T-cell (primary cell): ENCODE measurements at places on chromosomes 6 and 20. TPM values are rescaled to one million over a fixed set of nuclear protein-coding genes. Genes with fewer than 3 reads are reported as not detected.

GRCh38 chr6:113960795-113961194 lies 10.2 kb downstream of the HDAC2 start:
- H3K4me3 ChIP-seq: no peak overlapping the region
- no peak for DNase-seq
- H3K27ac ChIP-seq: no peak overlapping the region
- H3K4me1 ChIP-seq: no peaks in the 10 kb centered on the region

GRCh38 chr20:25199473-25200260 lies 4.2 kb downstream of the ENTPD6 start:
- no peak for DNase-seq
- no peaks in the 10 kb centered on the region for H3K36me3 ChIP-seq
- peaks cover 35% of the 10 kb centered on the region for H3K4me1 ChIP-seq
- no peak overlapping the region for H3K4me3 ChIP-seq
- no peaks in the 10 kb centered on the region for H3K27me3 ChIP-seq

GRCh38 chr20:19269737-19270340 lies 57.4 kb downstream of the SLC24A3 start:
- H3K27me3 ChIP-seq: no peaks in the 10 kb centered on the region
- H3K36me3 ChIP-seq: no peaks in the 10 kb centered on the region
- H3K27ac ChIP-seq: no peak overlapping the region
- no peak for DNase-seq
- H3K4me1 ChIP-seq: no peaks in the 10 kb centered on the region

- DNase-seq: no peak
- no peak overlapping the region for H3K27ac ChIP-seq
- H3K4me3 ChIP-seq: no peak overlapping the region
- no peaks in the 10 kb centered on the region for H3K4me1 ChIP-seq
Measured at GRCh38 chr6:72683797-72684196, 61.9 kb downstream of the KCNQ5 start.

DNA sequence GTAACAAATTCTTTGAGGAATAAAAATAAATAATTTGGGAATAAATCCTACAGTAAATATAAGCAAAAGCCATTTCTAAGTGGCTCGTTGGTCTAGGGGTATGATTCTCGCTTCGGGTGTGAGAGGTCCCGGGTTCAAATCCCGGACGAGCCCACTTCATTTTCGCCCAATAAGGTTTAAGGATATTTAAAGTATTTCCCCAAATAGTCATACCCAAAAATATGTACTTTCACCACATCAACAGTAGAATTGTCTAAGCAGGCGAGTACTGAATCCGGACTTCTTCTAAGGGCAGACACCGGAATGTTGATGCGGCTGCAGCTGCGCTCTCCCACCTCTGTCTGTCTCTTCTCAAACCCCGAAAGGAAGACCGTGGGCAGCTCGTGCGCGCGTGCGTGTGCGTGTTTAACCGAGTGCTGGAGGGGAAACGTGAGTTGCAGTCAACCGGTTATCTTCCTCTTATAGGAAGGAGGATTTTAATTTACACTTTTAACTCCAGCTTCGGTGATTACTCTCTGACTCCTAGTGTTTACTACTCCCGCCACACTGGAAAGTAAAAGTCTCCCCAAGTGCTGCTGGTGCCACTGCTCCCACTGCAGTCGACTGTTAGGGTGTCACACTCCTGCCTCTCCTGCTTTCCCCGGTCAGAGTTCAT lies 155.7 kb upstream of the PRSS16 start:
- DNase-seq: no peak
- no peaks in the 10 kb centered on the region for H3K36me3 ChIP-seq
- H3K4me3 ChIP-seq: no peak overlapping the region
- peaks cover 28% of the 10 kb centered on the region for H3K27me3 ChIP-seq
- no peak overlapping the region for H3K27ac ChIP-seq

CTAGE9 gene
- total RNA-seq: not detected

FOXP4 gene
- 4.6 TPM for total RNA-seq

FOXC1 gene
- 0.12 TPM for total RNA-seq

RAMACL gene
- total RNA-seq: 1.6 TPM

HLA-DQA1 gene
- 7.8 TPM for total RNA-seq

WFDC10B gene
- total RNA-seq: not detected
